ENCODE measurements at places on chromosomes 5 and 9.

DNA sequence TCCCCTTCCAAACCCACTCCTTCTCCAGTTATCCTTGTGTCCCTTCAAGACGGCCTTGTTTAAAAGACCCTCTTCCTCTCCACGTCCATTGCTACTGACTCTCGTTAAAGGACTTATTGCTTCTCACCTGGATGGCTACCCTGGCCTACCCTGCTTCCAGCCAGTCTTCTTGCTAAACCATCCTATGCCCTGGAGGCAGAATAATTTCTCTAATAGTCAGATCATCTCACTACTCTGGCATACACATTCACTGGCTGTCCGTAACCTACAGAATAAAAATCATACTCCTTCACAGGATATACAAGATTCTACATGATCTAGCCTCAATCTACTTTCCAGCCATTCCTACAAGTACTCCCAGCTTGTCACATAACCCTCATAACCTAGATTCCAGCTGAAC, 92.6 kb downstream of the TRPM6 start:
- DNase-seq: no peak

DNA sequence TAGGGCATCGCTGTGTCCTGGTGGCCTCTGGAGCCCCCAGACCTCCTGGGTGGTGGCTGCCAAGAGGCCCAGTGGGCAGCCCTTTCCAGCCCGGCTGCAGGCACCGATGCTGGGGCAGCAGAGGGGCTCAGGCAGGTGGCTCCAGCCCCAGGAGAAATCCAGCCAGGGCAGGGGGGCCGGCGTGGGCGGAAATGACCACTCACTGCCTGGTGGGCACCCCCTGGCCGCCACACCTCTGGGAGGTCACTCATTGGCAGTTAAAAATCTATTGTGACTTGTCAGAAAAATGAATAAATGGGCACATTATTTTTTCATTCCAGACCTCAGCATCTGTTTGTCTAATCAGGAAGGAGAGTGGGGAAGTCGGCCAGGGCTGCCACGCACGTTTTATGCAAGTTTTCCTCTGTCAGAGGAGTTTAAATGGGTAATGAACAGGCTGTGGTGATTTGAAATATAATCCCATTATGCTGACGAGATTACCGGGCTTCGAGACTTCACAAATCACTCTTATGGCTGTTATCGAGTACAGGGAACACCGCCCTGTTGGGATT, 171.9 kb downstream of the GAPVD1 start:
- DNase-seq: no peak

DNA sequence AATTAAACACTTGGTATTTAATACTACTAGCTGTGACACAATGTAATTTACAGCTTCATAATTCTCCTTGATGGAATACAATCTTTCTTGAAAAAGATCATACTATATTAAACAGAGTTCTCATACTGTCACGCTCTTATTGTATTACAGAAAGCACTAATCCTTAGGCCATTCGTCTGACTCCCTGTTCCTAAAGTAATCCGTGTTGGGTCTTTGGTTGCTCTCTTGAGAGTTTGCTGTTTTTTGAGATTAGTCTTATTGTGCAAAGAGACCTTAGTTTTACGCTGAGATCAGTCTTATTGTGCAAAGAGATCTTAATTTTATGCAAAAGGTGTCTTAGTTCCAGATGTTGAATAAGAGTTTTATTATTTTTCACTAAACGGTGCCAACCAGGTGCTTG, 190.6 kb downstream of the ISL1 start:
- DNase-seq: no peak

DNA sequence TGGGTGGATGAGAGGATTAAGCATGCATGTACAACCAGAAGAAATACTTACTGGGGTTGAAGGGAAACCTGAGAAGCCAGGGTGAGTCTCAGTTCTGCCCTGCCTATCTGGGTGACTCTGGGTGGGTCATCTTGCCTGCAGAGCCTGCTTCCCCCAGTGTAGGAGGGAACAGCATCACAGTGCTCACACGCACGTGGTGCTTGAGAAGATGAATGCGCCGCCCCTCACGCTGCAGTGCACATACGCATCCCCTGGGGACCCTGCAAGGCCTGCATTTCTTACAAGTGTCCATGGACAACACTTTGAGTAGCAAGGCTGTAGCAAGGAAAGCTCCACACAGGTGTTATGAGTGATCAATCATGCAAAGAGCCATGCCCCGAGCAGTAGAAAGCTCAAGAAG, 18.7 kb upstream of the GABBR2 start:
- DNase-seq: no peak

DNA sequence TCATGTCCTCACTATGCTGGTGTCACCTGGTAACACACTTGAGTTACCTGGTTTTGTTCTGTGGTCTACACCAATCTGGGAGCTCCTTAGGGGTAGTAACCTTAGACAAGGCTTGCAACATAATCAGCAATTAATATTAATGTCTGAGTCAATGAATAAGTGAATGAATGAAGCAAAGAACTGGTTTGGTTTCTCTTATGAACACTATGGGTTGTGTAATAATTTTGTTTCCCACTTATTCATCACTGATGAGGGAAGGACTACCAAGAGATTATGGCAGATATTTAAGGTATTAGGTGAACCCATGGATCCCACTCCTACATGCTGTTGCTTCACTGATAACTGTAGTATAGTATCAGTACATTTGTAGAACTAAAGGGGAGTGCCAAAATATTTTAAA, 116.0 kb downstream of the SLC12A2 start:
- no peak for DNase-seq

GRCh38 chr5:42351956-42352355, 71.3 kb upstream of the GHR start:
- DNase-seq: no peak

GRCh38 chr9:136011376-136011702, 50.2 kb upstream of the UBAC1 start:
- no peak for DNase-seq

GRCh38 chr9:116543731-116544400, 143.2 kb upstream of the TRIM32 start:
- DNase-seq: no peak

GRCh38 chr9:118575341-118576070, 793.7 kb downstream of the BRINP1 start:
- DNase-seq: no peak

- DNase-seq: no peak
Measured at GRCh38 chr5:59351076-59351794, 542.3 kb downstream of the PDE4D start.

- no peak for DNase-seq
Measured at GRCh38 chr5:177448244-177448950, 1.8 kb downstream of the PRR7 start.

DNA sequence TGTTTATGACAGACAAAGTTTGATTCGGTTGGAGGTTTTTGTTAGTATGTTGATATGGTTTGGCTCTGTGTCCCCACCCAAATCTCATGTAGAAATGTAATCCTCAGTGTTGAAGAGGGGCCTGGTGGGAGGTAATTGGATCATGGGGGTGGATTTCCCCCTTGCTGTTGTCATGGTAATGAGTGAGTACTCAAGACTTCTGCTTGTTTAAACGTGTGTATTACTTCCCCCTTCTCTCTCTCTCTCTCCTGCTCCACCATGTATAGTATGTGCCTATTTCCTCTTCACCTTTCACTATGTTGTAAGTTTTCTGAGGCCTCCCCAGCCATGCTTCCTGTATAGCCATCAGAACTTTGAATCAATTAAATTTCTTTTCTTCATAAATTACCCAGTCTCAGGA, 415.1 kb downstream of the HCN1 start:
- DNase-seq: no peak

GRCh38 chr9:68458918-68459317, 81.8 kb downstream of the TMEM252 start:
- no peak for DNase-seq

DNA sequence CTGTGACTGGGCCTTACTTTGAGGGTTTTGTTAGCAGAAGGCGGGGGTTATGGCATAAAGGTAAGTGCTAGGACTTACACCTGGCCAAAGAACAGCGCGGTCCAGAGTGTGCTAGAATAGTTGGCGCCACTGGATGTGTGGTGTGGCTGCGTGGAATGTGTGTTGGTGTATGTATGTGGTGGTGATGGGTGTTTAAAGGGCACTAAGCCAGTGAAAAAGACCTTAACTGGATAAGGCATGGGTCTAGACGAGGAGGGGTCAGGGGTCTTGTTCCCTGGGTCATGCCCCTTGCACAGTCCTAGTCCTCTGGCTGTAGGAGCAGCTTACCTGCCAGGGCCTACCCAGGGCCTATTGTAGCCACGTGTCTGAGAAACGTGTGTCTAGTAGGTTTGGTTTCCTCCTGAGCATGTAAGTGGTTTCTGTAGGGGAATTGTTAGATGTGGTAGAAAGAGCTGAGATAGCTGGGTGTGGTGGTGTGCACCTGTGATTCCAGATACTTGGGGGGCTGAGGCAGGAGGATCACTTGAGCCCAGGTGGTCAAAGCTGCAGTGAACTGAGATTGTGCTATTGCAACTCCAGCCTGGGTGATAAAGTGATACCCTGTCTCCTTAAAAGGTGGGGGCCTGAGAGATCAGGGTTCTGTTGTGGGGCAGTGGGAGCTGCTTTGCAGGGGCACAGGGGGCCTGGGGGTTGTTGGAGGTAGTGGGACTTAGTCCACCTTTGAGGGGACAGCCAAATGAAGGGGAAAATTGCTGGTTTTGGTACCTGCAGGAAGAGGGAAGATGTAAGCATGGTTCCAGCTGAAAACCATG, 55.2 kb downstream of the HSPA4 start:
- no peak for DNase-seq

DNA sequence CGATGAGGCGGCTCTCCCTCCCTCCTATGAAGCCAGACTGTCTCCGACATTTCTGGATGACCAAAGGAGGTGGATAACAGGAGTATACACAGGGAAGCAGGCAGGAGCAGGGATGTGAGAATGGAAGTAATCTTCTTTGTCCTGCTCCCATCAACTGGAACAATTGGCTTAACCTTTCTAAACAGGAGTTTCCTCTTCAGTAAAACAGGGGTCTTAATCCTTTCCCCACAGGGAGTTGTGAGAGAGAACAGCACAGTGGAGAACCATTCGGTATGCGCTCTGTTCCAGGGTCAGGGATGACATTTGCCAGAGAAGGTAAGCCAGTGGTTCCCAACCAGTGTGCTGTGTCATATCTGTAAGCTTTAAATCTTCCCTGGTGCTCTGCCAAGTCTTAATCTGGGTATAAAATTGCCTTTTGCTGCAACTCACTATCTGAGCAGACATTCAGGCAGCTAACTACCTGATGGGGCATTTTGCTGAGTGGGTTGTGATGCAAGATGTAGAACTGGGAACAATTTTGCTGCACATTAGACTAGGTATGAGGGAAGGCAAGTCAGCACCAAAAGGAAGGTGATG, 294.8 kb upstream of the KIF2A start:
- no peak for DNase-seq
